ENCODE measurements at places on chromosomes 5 and 9.

- no peak for DNase-seq
Observed at GRCh38 chr5:113759505-113759904, 246.0 kb downstream of the YTHDC2 start.

DNA sequence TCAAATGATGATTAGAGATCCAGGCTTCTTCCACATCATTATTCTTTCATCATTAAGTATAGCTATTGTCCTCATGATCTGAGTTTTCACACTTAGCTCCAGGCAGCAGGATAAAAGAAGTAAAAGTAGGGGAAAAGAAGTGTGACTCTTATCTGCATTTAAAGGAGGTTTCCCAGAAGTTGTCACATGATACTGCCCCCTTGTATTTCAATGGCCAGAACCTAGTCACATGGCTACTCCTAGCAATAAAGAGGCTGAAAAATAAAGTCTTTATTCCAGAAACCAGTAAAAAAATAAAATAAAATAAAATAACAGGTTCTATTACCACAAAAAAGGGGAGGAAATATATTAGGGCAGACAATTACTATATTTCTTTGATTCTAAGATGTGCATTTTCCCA, 5.3 kb upstream of the NDUFS4 start:
- DNase-seq = no peak

- no peak for DNase-seq
Observed at GRCh38 chr5:1295650-1296037, 776 bp upstream of the TERT start.

GRCh38 chr5:122880170-122880689, 34.8 kb downstream of the SNX24 start:
- no peak for DNase-seq

GRCh38 chr5:176626876-176627236, 3.5 kb downstream of the SNCB start:
- DNase-seq = no peak

GRCh38 chr5:179292202-179292601, 53.1 kb downstream of the ADAMTS2 start:
- no peak for DNase-seq

DNA sequence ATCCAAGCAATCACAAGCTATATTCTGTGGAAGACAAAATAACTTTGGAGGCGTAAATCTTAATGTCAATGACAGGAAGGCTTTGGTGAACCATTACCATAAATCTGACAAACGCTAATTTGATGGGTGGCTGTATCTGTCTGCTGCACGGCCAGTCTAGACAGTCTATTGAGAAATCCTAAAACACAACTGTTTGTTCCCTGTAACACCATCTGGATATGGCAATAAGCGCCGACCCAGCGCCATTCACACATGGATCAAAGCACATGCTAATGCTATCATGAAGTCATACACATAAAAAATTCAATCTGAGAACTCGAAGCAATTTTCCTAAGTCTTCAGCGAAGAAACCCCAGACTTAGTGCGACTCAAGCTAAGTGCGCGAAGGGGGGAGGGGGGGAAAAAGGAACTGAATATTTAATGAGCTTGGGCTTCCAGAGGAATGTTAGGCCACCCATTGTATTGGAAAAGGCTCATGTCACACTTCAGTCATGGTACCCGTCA, 95.1 kb downstream of the ARL15 start:
- DNase-seq = no peak

GRCh38 chr5:179817890-179818745, 2.6 kb upstream of the SQSTM1 start:
- DNase-seq = no peak

DNA sequence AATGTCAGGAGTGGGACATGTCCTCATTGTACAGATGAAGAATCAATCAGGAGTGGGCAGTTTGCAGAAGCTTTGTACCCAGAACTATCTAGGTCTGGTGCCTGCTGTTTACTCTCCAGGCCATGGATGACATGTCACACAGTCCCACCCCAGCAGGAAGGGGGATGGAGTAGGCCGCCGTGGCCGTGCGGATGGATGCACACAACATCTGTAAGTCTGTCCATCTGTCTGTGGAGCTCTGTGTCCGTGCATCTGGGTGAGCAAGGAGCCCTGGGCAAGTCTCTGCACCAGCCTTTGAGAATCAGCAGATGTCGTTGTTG, 311.5 kb upstream of the IRX4 start:
- no peak for DNase-seq

DNA sequence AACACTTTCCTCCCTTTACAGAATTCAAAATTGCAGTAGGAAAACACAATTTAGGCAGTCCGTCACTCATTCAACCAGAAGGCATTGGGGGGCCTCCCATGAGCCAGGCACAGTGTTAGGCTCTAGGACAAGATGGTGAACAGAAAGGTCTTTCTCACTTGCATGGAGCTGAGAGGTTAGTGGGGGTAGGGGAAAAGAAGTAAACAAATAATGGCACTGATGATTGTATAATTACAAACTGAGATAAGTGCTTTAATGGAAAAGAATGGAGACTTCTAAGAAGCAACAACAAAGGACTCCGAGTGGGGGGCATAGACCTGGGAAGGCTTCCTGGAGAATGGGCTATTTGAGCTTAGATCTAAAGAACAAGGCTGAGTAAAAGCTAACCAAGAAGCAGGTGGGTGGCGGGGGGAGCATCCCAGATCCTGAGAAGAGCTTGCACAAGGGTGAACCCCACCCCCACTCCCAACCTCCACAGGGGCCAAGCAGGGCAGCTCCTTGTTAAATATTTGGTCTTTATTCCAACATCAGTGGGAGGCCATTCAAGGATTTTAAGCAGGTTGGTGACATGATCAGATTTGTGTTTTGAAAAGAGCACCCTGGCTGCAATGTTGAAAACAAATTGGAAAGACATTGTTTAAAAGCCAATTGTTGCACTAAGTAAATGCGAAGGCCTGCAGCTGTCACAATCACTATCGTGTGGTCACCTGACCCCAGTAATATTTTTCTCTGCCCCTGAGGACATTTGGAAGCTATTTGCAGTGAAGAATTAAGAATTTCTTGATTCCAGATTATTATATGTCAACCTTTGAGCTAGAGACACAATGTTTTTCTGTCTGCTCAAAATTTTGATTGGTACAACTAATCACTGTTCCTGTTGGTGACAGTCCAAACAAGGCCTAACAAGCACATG, 73.9 kb upstream of the EFNA5 start:
- DNase-seq = no peak

DNA sequence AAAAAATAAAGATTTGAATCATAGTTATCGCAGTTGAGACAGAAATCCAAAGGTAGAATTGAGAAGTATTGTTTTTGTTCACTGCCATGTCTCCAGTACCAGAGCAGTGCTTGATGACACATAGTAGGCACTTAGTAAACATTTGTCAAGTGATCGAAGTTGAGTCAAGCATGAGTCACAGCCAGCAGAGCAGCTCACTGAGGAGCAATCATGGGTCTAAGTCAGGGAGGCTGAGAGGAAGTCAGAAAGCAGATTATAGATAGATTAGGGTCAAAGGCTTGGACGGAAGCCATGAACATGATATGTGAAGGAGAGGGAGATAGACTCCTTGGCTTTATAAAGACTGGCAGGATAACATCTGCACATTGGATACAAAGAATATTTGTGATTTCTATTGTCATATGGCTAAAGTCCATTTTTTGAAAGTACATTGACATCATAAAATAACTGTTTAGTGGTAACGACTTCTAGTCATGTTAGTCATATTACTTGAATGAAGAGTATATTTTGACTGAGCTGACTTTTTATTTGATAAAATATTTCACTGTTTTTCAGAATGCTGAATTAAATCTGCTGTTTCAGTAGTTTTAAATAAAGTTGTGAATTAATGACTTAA, 168.5 kb downstream of the RAB3C start:
- peak; percentile 54 for DNase-seq

- DNase-seq = no peak
Observed at GRCh38 chr9:97293207-97293721, 14.2 kb upstream of the CCDC180 start.

DNA sequence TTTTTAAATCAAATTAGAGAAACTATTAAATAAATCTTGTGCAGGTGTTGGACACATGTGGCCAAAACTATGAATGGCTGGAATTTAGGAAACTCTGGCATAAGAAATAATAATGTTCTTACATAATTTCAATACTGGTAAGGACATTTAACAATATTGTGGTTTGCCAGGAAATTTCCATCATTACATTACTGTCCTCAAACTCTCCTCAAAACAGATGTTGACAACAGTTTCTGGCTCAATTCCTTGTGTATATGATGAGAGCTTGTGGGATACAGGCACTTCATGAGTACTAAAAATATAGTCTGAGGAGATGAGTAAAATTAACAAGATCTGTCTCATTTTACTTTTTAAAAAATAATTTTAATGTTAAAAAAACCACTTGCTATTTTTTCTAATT, 27.9 kb downstream of the MCTP1 start:
- DNase-seq = no peak

DNA sequence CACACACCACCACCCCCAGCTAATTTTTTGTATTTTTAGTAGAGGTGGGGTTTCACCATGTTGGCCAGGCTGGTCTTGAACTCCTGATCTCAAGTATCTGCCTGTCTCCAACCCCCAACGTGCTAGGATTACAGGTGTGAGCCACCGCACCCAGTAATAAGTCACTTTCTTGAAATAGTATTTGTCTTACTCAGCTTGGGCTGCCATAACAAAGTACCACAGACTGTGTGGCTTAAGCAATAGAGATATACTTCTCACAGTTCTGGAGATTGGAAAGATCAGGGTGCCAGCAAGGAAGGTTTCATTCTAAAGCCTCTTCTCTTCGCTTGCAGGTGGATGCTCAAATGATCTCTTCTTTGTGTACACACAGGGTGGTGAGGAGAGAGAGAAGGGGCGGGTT, 99.8 kb downstream of the ARRDC3 start:
- no peak for DNase-seq

- DNase-seq = no peak
Observed at GRCh38 chr5:141758310-141758998, 76.4 kb upstream of the ARAP3 start.

DNA sequence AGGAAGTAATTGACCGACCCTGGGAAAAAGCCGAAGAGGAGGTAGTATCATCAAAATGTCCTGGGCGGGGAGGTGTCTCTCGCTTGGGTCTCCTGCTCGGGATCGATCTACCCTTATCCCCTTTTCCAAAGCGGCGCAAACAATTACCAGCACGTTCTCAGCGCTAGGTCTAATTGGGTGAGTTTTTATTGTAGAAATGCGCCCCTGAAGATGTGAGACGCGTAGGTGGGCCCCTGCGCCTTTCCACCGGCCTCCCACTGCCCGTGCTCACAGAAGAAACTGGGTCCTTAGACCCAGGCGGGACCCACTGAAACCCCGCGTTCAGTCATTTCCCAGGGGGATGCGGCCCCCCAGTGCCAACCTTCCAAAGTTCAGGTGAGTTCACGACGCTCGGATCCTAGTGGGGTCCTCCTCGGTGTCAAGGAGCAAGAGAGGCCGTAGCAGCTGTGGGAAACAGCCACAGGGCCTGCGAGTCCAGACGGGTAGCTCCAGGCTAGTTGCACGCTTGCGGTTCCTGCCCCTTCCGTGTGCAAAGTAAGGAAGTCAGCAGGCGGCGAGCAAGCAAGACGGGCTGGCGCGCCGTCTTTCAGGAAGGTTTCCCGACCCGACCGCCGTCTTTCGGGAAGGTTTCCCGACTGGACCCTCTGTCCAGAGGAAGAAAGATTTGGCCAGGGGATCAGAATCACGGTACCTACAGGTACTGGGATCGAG, 1.5 kb downstream of the SMIM32 start:
- DNase-seq = no peak

GRCh38 chr9:35526087-35526801, 36.3 kb downstream of the RUSC2 start:
- DNase-seq = no peak

DNA sequence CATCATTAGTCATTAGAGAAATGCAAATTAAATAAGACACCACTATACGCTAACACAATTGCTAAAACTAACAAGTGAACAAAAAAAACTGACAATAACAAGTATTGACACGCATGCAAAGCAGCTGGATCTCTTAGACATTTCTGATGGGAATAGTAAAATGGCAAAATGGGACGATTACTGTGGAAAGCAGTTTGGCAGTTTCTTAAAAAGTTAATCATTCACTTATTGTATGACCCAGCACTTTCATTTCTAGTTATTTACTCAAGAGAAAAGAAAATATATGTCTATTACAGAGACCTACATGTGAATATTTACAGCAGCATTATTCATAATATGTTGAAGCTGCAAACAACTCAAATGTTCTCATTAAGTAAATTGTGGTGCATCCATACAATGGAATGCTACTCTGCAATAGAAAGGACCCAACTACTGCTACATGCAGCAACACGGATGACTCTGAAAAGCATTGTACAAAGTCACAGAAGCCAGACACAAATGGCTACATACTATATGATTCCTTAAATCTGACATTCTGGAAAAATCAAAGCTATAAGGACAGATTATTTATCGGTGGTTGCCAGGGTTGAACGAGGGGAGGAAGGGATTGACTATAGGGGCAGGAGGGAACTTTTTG, 96.8 kb upstream of the ITGA2 start:
- DNase-seq = no peak

DNA sequence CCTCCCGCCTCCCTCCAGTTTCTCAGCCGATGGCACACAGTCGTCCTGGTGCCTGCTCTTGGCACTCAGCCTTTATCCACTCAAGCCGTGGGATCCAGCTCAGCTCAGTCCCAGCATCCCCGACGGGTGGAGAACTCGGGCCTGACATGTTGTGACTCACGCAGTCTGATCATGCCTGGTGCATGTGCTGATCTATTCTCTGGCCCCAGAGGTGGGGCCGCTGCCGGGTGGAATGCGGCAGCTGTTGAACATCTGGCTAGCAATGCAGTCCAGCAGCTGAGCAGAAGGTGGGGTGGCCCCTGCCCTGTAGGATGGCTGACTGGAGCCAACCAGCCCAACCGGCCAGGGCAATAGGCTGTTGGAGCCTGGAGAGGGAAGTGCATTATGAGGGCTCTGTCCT, 1.7 kb upstream of the AIF1L start:
- DNase-seq = no peak

- DNase-seq = no peak
Observed at GRCh38 chr5:31707329-31707728, 68.4 kb downstream of the PDZD2 start.

GRCh38 chr5:160311491-160312133, 752 bp downstream of the CCNJL start:
- DNase-seq = no peak

- no peak for DNase-seq
Observed at GRCh38 chr5:5658226-5658625, 235.7 kb downstream of the ICE1 start.
